Nephron progenitor cell (in vitro differentiated cells): ENCODE measurements at places on chromosomes 3 and 15.

- no peak for DNase-seq
Observed at GRCh38 chr3:63977893-63978292, 45.4 kb downstream of the PSMD6 start.

DNA sequence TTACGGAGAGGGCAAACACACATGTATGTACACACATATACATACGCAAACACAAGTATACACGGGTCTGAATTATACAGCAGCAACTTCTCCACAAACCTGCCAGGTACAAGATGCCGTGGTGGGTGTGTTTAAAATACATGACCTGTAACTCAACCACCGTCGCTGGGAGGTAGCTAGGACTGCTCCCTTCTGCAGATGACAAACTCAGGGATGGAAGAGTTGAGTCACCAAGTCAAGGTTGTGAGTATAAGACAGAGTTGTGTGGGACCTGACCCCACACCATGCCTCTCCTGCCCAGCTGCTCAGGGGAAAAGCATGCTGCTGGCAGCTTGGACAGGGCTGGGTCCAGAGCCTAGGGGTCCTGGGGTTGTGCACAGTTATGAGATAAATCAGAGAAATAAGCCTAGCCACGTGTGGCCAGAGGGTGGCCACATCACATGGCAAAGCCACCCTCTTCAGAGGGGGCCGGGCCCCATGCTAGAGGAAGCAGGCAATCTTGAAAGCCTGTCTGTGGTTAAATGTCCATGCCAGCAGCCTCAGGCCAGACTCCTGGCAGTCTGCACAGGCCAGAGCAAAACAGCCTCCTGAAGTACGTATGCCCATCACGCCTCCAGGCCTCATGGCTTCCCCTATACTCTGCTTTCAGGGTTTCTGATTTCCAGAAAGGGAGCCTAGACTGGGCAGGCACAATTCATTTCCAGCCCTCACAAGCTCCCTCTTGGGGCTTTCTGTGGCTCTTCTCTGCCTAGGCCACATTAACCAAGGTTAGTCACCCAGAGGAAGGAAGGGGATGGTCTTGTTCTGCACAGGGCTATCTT lies 107.7 kb upstream of the RPL32 start:
- DNase-seq, result no peak

DNA sequence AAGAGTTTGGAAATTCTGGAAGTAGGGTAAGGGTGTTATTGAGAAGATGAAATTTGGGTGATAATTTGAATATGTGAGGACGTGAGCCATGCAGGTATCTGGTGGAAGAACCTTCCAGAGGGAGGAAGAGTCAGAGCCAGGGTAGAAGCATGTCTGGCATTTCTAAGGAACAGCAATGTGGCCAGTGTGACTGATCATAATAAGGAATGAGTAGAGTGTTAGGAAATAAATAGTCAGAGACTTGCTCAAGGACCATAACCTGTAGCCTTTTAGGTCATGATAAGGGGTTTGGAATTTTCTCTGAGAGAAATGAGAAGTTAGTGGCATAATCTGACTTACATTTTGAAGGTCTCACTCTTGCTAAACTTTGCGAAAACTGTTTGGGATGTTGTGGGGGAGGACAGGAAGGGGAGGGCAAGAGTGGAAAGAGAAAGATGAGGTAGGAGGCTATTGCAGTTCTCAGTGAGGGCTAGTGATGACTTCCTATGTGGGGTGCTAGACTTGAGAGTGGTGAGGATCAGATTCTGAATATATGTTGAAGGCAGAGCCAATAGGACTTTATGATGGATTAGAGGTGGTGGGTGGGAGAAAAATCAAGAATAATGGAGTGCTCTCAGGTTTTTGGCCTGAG lies 568.3 kb downstream of the AGBL1 start:
- no peak for DNase-seq

DNA sequence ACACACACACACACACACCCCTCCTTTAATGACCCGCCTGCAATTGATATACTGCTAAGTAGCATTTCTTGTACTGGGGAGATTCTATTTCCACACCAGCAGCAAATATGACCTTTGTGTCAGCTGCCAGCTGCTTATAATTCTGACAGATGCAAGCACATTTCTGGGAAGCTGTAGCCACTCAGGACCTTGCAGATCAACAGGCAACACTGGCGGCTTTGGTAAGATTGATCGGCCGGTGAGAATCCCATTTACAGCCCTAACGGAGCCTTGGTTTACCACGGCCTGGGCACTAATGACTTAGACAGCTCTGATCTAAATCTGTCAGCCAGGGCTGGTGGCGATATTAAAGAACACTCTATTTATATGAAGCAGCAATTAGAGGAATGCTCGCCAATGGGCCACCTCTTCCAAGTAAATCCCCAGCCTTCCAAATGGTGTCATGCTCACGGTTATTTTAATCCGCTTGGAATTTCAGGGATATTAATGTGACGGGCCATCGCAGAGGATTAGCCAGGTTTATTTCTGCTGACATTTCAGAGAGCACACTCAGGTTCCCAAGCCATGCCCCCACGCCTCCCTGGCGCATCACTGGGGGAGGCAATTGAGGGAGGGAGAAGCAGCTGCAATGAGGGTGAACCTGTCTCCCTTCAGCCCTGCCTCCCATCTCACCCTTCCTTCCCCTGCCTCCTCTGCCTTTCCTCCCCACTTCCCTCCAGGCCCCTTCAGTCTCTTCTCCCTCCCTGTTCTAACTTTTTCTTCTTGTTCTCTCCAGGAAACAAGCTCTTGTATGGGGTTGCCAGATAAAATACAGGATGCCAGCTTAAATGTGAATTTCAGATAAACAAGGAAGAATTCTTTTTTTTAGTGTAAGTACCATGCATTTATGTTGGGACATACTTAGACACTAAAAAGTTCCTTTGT lies 287.0 kb downstream of the TLE3 start:
- DNase-seq, result no peak

- no peak for DNase-seq
Observed at GRCh38 chr15:22831473-22831872, 7.0 kb upstream of the NIPA2 start.

DNA sequence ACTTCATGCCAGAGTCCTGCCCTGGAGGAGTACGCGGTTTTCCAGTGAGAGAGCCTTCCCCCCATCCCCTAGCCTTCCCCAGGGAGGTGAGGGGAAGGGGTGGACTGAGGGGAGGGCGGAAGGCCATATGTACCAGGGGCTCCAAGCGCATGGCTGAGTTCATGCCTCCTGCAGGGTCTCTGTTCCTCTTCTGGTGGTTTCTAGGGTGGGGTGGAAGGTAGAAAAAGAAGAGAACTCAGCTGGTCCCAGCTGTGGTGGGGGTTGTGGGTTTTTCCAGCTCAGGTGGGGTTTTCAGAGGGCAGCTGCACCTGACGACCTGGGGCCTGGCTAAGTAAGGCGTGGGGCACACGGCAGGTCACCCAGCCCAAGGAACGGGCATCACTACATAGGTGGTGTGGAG lies 10.7 kb upstream of the IQSEC1 start:
- no peak for DNase-seq

- no peak for DNase-seq
Observed at GRCh38 chr3:120125992-120126391, 31.7 kb upstream of the GSK3B start.

DNA sequence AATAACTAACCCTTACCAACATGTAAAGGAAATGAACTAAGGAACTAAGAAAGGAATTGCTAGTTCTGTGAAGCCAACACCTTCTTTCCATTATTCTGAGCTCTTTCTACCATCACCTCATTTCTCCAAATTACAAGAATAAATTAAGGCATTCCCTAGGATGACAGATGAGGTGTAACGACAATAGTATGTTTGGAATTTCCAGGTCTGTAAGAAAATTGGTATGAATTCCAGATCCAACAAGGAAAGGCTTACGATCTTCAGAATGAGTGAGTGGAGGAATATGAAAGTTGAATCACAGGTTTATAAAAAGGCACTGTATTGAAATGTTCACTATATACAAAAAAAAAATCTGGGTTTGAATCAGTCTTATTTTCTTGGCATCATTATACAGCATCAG lies 4.5 kb upstream of the NANOGP8 start:
- DNase-seq, result no peak

DNA sequence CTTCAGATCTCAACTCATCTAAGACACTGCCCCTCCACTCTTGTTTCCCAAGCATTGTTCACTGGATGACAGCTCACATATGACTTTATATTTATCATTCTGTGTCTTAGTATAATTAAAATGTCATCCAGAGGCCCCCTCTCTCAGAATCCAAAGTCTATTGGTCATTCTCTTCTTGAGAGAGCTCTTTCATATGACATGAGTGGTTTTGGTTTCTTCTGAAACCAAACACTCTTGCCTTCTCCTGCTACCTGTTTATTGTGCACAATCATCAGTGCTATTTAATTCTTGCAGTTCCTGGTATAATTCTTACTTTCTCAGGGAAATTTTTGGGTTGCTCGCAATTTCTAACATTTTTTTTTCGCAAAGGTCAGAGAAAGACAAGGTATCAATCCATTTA lies 249.5 kb downstream of the IL5RA start:
- no peak for DNase-seq

GRCh38 chr3:193590088-193590856 lies 2.7 kb upstream of the OPA1 start:
- no peak for DNase-seq

- DNase-seq, result no peak
Observed at GRCh38 chr3:185325946-185326791, 36.8 kb upstream of the MAP3K13 start.

GRCh38 chr3:88321363-88322050 lies 171.7 kb downstream of the C3orf38 start:
- no peak for DNase-seq
